ENCODE measurements at places on chromosomes 5 and 9.

- DNase-seq: no peak
These were observed 76.9 kb downstream of the LIX1 start for GRCh38 chr5:97065475-97065874.

DNA sequence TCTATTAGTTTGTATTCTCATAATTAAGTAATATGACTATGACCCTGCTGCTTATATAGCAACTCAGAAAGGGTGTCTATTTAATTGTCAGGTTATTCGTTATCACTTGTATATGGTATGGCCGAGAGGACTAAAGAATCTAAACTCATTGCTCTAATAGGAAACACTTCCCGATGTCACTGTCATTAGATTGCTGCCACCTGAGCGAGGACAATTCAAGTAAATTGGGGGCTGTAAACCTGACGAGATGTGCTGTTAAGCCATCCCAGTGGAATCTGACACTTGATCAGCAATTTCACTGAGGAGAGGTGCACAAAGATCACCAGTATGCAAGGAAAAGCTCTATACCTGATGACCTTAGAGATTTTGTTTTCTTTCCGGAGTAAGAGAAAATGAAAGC is 1319.3 kb downstream of the MAT2B start:
- no peak for DNase-seq

- DNase-seq: no peak
These were observed 2.3 kb upstream of the ACSL6 start for GRCh38 chr5:132013711-132014110.

GRCh38 chr5:114305402-114306207 is 56.3 kb upstream of the KCNN2 start:
- DNase-seq: peak; percentile 4

GRCh38 chr9:79610791-79611614 is 39.2 kb downstream of the TLE4 start:
- no peak for DNase-seq

DNA sequence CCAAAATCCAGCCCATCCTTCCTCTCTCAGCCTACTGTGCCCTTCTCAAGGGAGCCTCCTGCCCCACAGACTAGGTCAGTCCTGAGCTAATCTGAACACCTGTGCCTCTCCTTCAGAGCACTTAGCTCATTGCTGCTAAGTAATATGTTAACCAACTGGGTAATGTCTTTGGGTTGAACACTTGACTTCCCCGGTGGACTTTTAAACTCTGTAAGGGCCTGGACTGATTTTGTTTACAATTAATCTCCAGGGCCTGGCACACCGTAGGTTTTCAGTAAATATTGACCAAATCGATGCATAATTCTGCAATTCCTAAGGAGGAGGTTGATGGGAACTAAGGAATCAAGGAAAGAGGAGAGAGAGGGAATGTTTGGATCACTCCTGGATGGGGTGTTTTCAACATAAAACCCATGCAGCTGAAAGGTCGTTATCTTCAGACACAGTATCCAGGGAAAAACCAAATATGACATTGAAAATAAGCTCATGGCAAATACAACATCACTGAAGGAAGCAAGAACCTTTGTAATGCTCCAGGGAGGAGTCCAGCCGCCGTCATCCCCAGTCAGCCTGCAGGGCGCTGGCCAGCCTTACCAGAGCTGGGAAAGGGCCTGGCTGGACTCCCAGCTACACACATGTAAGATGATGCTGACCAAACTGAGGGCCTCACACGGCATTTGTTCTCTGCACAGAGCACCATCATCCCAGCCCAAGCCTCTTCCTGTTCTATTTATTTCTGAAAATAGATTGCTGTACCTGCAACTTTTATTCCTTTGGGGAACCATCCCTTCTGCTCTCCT is 166.3 kb downstream of the C5orf15 start:
- no peak for DNase-seq

- no peak for DNase-seq
These were observed 304.1 kb downstream of the MAT2B start for GRCh38 chr5:163809473-163809872.

DNA sequence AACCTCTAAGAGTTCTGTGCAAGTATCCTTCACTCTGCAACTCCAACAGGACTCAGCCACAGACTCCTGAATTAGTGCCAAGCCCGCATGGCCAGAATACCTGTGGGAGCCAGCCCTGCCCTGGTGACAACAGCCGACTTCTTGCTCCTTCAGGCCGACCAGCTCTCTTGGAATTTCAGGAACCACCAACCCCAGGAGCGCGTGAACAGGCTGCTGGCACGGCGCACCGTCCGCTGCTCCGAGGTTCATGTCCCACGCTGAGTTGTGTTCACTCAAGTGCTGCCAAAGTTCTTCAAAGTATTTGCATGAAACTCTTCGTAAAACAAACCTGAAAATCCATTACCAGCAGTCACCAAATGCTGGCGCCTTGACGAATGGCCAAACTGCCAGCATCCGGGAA is 232.8 kb downstream of the NR2F1-AS1 start:
- DNase-seq: no peak

GRCh38 chr9:133793471-133793870 is 55.3 kb upstream of the SARDH start:
- DNase-seq: no peak

- DNase-seq: no peak
These were observed 81.5 kb upstream of the AGXT2 start for GRCh38 chr5:35129276-35129675.

- no peak for DNase-seq
These were observed 2.0 kb downstream of the RORB start for GRCh38 chr9:74499111-74499601.

DNA sequence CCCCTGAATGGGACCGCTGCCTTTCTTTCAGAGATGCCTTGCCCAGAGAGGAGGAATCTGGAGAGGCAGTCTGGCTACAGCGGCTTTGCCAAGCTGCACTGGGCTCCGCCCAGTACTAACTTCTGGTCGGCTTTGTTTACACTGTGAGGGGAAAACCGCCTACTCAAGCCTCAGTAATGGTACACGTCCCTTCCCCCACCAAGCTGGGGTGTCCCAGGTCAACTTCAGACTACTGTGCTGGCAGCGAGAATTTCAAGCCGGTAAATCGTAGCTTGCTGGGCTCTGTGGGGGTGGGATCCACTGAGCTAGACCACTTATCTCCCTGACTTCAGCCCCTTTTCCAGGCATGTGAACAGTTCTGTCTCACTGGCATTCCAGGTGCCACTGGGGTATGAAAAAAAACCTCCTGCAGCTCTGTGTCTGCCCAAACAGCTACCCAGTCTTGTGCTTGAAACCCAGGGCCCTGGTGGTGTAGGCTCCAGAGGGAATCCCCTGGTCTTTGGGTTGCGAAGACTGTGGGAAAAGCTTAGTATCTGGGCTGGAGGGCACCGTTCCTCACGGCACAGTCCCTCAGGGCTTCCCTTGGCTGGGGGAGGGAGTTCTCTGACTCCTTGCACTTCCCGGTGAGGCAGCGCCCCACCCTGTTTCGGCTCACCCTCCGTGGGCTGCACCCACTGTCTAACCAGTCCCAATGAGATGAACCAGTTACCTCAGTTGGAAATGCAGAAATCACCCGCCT is 171.2 kb downstream of the CWC27 start:
- DNase-seq: no peak

DNA sequence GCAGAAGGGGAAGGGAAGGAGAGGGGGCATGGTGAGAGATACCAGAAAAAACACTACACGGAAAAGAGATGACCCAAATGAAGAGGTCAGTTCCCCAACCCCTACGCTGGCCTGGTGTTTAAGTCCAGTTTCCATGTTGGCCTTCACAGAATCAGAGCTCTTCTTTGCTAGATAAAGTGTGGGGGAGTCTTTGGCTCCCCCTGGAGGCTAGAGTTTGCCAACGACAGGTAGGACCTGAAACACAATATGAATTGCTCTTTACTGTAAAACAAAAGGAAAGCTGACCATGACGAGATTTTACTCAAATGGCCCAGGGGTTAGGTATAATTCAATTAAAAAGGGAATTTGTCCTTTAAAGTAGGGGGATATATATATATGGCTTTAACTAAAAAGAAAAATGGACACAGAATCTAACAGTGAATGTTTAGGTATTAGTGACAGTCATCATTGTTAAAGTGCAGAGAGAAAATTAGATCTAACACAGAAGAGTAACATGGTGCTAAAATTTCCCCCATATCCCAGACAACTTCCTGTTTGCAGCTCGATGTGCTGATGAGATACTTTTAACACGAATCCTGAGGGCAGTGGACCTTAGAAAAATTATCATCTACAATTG is 92.0 kb downstream of the SV2C start:
- no peak for DNase-seq

Measured in skin of body (tissue), 3 donors.